Germinal center (tissue), 1 donor: ENCODE measurements at places on chromosomes 3 and 15.

DNA sequence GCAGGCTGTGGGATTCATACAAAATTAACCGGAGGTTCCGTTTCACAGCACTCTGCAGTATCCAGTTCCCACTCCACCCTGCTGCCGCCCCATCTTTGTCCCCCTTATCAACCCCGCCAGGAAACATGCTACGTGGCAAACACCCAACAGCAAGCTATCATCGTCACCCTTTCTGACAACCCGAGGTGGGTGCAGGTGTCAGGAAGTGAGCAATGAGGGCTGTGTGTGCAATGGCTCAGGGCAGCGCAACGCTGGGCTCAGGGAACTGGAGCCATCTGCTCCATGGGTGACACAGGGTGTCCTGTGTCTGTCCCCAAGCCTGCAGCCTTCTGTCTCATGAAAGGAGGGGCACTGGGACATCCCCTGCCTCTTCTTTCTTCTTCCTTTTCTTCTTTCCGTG lies 60.9 kb downstream of the ATP2B2 start:
- DNase-seq: no peak

GRCh38 chr3:126766653-126767052 lies 62.6 kb downstream of the CHCHD6 start:
- DNase-seq: no peak

- DNase-seq: no peak
These were observed 403.2 kb downstream of the ZBTB20 start for GRCh38 chr3:114743746-114744485.

- peak; percentile 57 for DNase-seq
These were observed 654 bp downstream of the RUBCN start for GRCh38 chr3:197736010-197736490.

DNA sequence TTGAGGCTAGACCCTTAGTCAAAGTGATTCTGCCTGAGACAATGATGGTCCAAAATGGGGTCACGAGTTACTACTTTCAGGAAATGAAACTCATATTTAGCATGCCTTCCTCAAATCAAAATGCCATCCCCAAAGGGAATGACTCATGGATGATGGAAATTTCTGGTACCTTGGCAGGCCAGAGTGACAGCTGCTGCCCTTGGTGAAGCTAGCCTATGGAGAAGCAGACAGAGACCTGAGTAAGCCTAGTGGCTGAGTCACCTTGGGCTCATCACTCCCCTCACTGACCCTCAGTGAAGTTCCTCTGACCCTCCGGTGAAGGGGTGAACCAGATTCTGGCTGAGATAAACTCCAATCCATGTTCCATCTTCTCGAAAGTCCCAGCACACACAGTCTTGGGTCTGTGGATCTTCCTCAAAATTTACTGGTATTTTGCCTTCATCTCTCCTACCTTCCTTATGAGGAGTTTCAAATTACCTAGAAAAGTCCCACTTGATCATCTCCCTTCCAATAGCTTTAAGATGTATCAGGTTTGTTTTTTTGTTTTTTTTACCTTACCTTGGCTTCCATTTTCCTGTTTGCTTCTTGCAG lies 54.5 kb upstream of the ABHD17C start:
- no peak for DNase-seq

GRCh38 chr15:99343881-99344551 lies 92.7 kb downstream of the LRRC28 start:
- DNase-seq: peak; percentile 14

DNA sequence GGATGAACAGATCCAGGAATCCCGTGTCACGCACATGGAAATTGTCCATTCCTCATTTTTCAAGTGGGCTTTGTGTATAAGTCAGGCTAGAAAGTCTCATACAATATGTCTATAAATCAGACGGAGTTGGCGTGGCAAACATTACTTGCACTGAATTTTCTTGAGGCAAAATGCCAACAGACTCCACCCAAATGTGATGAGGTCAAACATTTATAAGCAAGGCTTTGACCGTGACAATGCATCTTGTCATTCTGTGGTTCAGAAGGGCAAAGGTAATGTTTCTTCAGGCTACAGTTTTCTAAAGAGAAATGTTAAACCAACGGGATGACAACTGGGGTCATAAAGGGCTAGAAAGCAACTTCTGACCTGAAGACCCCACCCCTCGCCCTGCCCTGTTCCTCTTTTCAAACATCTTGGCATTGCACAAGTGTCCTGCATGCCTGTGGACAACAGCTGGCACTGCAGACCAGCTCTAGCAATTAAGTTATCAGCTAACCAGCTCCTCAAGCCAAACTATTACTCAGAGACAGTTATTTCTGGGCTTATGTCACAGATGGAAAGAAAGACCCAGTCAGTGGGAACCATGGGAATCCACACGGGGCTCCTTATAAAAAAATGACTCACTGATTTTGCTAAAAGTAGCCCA lies 36.5 kb upstream of the SPTBN5 start:
- DNase-seq: no peak

DNA sequence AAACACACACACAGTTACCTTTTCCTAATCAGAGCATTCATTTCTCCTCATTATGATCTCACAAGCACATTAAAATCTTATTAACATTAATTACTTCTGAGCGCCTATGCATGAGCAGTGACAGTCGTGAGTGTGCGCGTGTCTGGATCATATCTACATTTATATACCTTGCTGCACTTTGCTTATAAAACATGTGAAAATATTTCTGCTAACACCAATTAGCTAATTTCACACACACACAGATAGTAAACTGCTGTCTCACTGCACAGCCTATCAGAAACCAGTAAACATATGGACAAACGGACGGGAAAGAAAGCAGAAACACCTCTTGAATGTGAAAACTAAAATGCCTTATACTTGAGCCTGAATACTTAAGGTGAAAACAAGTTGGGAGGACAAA lies 64.8 kb downstream of the ZBTB20 start:
- DNase-seq: no peak

DNA sequence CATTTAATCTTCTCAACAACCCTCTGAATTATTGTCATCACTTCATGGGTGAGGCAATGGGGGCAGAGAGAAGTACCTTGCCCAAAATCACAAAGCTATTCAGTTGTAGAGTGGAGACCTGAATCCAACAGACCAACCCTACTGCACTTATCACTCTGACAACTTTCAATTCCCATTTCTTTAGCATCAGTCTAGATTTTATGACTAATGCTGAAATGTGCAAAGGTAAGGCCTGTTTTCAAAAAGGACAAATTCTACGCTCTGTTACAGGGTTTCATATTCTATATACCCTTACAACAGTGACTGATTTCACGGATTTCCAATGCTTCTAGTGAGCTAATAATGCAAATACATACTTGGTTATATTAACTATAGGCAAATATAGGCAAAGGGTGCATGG lies 286.0 kb downstream of the ADAMTS17 start:
- DNase-seq: no peak

DNA sequence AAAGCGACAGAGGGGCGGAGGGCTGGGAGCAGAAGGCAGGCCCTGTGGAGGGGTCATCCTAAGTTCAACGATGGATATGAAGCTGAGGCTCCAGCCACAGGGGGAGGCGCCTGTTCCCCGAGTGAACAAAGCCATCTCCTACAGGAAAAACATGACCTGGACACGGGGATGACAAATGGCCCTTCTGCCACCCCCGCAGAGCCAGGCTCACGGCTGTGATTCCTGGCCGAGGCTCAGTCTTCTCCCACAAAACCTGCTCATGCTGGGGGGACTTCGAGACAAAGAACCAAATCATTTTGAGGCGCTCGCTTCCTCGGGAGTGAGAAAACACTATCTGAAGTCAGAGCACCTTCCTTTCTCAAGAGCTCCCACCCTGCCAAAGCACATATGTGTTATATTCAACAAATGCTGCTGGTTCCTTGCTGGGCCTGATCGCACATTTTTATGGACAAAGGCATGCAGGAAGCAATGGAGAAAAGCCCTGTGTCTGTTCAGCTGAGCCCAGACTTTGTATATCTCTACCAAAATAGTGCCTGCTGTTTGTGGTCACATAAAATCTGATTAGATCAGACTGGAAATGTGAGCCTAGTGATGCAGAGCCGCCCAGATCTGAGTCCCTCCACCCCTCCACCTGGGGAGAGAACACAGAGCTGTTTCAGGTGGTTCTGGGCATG lies 5.6 kb downstream of the RBP1 start:
- DNase-seq: no peak

DNA sequence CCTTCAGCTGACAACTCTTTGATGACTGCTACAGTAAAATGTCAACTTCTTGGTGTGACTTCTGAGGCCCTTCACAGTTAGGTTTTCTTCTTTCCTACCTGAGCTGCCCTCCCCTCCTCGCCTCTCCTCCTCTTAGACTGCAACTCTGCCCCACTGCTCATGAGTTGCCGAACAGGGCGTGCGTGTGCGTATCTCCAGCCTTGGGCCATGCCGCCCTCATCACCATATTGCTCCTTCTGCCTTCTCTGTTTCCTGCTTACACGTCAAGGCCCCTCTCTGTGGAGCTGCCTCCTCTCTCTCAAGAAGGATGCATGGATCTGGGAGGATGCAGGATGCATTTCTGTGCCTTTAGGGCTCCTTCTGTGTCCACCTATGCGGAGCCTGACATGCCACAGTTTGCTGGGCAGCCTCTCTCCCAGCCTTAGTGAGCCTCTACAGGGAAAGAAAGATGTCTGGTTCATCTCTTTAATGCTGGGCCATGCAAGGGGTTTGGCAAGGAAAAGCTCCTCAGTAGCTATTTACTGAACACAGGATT lies 205.9 kb downstream of the RPLP1 start:
- DNase-seq: no peak

DNA sequence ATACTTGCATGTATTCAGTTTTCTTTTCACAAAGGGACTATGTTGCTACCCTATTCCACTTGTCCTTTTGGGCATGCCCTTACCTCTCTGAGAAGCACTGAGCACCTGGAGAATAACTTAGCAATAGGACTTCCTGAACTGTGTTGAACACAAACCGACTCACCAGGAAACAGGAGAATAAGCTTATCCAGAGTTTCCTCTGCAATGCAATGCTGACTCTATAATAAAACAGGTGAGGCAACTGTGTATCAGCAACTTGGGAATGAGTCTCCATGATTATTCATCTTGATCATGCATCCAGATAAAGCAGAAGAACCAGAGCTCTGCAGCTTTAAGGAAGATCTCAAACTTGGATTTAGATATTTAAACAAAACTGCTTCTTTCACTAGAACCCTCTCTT lies 806.5 kb downstream of the IGSF11 start:
- DNase-seq: no peak

GRCh38 chr3:156483426-156483825 lies 71.5 kb downstream of the SSR3 start:
- peak; percentile 14 for DNase-seq

DNA sequence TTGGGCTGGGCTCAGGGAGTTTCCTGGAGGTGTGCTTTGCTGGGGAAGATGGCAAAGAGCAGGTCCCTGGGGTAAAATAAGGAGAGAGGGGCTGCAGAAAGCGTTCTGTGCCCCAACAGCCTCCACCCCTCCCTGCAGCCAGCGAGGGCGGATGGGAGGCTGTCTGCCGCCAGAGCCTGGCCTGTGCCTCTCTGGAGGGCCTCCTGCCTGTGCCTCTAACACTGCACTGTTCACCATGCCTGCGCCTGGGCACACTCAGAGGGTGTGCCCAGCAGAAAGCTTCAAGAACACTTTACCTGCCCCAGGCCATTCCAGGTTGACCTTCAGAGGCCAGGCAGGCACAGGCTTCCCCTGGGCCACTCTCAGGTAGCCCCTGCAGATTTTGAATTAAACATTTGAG lies 77.7 kb upstream of the KLF13 start:
- no peak for DNase-seq

DNA sequence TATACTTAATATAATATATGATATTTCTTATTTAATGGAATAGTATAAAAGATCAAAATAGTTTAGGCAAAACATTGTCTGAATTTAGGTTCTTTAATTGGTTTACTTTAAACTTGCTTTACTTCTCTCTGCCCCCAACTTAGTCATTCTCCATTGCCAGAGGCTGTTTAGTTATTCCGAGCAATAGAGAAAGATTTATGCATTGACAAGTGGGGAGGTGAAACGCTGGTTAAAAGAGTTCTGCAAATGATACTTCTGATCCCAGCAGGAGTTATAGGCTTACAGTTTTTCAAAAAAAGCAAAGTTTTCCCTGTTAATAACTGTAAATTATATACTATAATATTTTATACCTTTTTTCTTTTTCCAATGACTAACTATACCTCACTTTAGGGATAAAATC lies 145.4 kb downstream of the EPHA3 start:
- no peak for DNase-seq

DNA sequence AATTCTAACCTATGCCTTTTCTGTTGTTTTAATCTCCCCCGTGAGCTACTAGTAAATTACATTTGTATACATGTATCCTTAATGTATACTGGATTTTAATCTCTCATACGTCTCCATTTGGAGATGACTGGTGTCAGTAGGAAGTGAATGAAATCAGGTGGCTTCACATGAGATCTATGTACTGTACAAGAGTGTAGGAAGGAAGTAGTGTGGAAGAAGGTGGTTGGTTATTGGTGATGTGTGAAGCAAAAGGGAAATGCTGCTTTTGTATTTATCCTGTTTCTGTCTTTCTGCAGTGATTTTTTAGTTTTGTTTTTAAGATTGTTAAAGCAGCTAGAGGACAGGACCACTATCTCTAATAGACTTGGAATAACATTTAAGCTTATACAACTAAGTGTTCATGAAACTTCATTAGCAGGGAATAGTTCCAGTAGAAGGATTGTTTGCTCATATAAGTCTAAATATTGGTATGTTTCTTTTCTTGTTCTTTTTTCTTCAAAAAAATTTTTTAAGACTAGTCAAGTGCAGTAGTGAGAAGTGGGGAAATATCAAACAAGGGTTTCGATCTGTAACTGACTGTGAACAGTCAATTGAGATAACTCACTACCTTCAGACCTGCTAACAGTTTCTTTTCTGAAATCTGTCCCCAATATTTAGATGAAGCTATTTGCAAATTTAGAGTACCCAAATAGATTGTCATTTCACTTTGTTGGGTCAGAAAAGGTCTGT lies 15.3 kb downstream of the SNX1 start:
- peak; percentile 64 for DNase-seq

DNA sequence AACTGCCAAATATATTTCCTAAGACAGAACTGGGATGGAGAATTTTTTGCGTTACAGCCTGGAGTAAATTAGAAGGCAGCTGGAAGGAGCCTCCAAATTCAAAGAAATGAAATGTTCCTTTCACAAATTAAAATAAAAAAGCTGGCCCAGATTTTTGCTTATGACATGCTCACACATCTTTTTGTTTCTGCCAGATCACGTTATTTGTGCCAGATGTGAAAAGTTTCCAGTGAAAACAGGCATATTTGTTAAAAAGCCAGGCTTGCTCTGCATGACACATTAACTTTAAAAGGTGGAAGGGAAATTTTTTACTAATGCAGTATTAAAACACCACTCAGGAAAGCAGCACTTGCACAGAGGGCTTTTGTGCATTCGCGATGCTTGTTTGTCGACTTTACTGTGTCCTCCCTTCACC lies 23.3 kb upstream of the ACKR4 start:
- no peak for DNase-seq

GRCh38 chr3:106337116-106337515 lies 468.3 kb upstream of the CBLB start:
- DNase-seq: no peak

DNA sequence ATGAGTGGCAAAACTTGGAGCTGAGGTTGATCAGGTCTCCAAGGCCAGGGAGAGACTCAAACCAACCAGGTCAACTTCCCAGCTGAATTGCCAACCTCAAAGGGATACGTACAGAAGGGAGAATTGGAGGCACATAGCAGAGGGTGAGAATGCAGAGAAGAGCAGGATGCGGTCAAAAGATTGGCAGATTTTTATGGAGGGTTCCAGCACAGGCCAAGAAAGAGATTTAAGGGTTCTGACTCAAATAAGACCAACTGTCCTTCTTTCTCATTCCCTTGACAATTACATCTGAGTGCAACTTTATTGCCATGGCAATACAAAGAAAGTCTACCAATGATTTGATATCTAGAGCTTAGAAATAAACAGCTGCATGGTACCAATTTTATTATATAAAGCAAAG lies 33.2 kb downstream of the SCG5 start:
- no peak for DNase-seq

GRCh38 chr3:37661615-37662306 lies 199.9 kb upstream of the CTDSPL start:
- DNase-seq: no peak
